M059J (cell line): ENCODE measurements at places on chromosomes 7 and 10.

DNA sequence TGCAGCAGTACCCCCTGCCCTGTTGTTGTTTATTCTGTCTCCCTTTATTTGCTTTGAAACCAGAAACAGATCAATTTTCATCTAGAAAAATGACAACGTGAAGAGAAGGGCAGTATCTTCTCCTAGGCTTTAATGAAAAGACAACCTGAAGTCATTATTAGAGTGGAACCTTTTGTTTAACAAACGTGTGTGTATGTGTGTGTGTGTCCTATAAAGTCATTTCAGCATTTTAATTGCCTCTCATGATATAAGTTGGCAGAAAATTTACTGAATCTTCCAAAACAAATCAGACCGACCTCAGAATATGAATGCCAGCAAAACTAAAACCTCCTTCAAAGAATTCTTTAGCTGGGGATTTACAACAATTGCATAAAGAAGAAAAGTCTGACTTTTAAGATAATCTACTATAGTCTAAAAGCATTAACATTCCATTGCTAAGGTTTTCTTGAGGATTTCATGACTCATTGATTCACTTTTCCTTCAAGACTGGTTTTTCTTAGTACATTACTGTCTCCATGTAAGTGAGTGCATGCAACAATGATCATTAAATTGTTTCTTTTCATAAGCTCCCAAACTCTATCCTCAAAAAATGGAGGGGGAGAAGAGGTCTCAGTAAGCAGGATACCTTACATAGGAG, 3.2 kb downstream of the GLI3 start:
- DNase-seq, result peak; percentile 66

DNA sequence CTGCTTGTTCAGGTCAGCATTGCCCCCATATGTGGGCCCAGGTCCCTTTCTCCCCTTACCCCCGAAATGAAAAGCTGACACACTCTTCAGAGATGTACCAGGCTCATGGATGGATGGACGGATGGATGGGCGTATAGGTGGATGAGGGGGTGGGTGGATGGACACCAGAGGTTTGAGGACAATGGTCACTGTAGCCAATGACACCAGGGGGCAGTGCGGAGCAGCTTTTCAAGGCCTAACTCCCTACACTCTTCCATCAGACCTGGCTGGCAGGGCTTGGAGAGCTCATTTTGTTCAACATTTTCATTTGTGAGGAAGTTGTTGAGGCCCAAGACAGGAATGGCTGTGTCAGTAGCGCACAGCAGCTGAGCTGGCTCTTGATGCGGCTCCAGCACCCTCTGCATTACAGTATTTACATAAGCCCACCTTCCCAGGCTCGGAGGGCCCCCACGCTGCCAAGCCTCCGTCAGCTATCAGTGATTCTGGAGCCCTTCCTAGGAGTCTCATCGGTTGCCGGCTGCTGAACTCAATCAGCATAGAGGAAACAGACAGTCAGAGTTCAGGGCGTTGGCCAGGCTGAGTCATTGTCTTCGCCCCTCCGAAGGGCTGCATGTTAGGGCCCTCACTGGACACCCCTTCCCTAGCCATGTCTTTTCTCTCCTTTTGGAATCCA, 11.6 kb upstream of the FFAR4 start:
- peak; percentile 72 for DNase-seq

DNA sequence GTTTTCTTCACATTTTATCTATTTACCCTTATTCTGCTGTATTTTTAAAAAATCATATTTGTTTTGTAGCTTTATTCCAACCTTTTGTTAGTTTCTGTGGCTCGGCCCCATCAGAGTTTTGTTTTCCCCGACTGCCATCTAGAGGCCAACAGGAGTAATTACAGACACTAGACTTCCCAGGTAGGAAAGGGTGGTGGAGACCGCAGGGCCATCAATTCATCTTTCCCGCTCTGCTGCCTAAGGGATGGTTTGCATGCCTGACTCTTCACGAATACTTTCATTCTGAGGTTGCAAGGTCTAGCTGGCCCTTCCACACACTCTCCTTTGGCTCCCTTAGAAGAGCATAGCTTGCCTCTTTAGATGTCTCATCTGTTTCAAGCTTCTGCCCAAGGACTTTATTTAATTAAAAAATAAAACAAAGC, 38.3 kb downstream of the LYZL2 start:
- DNase-seq, result peak; percentile 40

GRCh38 chr10:70374775-70375614, 7.4 kb downstream of the LRRC20 start:
- DNase-seq, result no peak

- DNase-seq, result peak; percentile 97
These were observed 243.9 kb downstream of the SNX13 start for GRCh38 chr7:17696422-17696821.

GRCh38 chr7:45192621-45193041, 35.0 kb downstream of the RAMP3 start:
- DNase-seq, result no peak

GRCh38 chr7:135745703-135746312, 2.8 kb downstream of the FAM180A start:
- peak; percentile 99 for DNase-seq

DNA sequence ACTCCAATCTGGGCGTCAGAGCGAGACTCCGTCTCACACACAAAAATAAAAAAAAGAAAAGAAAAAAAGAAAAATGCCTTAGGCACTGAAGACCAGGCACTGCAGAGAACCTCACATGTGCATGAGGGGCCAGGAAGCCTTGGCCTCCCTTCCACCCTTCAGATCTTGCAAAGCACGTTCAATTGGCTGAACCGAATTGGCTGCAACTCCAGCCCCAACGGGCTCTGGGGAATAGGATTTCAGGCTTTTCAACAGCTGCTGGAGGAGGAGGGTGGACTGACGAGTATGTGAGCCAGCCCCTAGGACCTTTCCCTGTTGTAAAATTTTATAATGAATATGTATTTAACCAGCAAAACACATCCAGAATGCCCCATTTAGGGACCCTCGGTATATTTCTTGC, 16.7 kb downstream of the TMEM120A start:
- DNase-seq, result no peak

DNA sequence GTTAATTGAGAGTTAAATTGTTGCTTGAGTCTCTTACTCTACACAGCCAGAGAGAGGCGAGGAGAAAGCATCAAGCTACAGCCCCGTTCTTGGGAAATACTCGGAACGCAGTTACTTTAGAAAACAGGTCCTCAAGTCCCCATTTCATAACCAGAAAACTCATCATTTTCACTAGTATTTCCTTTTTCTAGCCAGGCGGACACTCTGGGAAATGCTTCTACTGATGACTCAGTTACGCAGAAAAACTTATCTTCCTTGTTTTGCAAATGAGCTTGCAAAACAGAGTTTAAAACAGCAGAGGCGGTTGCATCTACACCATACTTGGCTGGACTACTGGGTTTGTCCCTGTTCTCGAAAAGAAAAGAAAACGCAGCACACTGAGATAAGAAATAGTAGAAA, 111.4 kb upstream of the FGFR2 start:
- peak; percentile 60 for DNase-seq

DNA sequence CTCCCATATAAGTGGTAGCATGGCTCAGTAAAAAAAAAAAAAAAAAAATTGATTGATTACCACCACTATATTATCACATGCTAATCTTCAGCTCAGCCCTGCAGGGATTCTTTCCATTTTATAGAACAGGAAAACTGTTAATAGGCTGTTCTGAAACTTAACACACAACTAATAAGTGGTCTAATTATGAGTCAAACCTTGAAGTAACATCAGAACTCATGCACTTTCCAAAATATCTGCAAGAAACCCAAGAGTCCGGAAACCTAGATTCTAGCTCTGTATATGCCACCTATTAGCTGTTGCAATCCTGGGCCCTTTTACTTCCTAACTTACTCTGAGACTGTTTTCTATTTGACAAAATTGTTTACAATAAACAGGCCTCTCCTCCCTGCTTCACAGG, 23.9 kb downstream of the SEM1 start:
- DNase-seq, result no peak

DNA sequence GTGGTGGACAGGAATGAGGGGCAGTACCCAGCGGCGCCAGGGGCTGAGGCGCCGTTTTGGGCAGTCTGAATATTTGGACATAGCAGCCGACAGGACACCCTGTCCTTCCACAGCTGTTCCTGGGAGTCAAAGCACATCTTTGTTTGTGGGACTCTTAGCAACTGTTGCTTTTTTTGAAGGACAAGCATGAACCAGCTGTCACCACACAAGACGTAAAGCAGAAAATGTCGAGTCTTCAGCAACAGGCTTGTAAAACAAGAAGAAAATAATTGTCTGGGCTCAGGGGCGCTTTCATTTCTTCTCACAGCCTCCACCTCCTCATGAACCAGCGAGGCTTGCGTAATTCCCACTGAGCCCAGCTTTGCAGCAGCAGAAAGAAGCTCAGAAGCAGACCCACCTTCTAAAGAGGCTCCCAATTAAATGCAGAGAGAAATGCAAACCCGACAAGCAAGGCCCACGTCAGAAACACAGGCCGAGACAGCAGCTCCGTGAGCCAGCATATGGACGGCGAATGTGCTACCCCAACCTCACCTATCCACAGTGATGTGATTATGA, 68.9 kb upstream of the DNAAF5 start:
- peak; percentile 12 for DNase-seq

- no peak for DNase-seq
These were observed 69.8 kb upstream of the CALN1 start for GRCh38 chr7:72481934-72482333.

- no peak for DNase-seq
These were observed 68.9 kb downstream of the MYOF start for GRCh38 chr10:93413252-93413689.
